Activated CD8-positive, alpha-beta T cell treated with anti-CD3 and anti-CD28 coated beads for 36 hours (primary cell): ENCODE measurements at places on chromosomes 12 and 14. TPM values are rescaled to one million over a fixed set of nuclear protein-coding genes. Genes with fewer than 3 reads are reported as not detected.

VIPAS39 gene
- 16.8 TPM for total RNA-seq

GRCh38 chr12:87847147-87847546 lies 182.1 kb downstream of the C12orf50 start:
- peaks cover 4% of the 10 kb centered on the region for H3K27me3 ChIP-seq
- DNase-seq, result no peak
- H3K36me3 ChIP-seq, result no peaks in the 10 kb centered on the region
- H3K4me1 ChIP-seq, result no peaks in the 10 kb centered on the region

- H3K4me3 ChIP-seq, result peak overlapping the region; percentile 86
- H3K36me3 ChIP-seq, result peaks cover 85% of the 10 kb centered on the region
- H3K27me3 ChIP-seq, result no peaks in the 10 kb centered on the region
Observed at GRCh38 chr12:47811072-47811396, 8.7 kb downstream of the HDAC7 start.

- DNase-seq, result peak; percentile 7
- peaks cover 5% of the 10 kb centered on the region for H3K4me1 ChIP-seq
- H3K27me3 ChIP-seq, result no peaks in the 10 kb centered on the region
- H3K4me3 ChIP-seq, result no peak overlapping the region
Observed at GRCh38 chr12:112473056-112473455, 54.3 kb downstream of the PTPN11 start.

GRCh38 chr12:27982385-27982784 lies 9.9 kb upstream of the PTHLH start:
- no peak overlapping the region for H3K27ac ChIP-seq
- no peak overlapping the region for H3K4me3 ChIP-seq
- no peaks in the 10 kb centered on the region for H3K4me1 ChIP-seq
- H3K36me3 ChIP-seq, result no peaks in the 10 kb centered on the region
- no peak for DNase-seq

GRCh38 chr14:92392711-92393110 lies 69.7 kb downstream of the SLC24A4 start:
- no peaks in the 10 kb centered on the region for H3K36me3 ChIP-seq
- no peak overlapping the region for H3K27ac ChIP-seq
- peaks cover 6% of the 10 kb centered on the region for H3K4me1 ChIP-seq

DNA sequence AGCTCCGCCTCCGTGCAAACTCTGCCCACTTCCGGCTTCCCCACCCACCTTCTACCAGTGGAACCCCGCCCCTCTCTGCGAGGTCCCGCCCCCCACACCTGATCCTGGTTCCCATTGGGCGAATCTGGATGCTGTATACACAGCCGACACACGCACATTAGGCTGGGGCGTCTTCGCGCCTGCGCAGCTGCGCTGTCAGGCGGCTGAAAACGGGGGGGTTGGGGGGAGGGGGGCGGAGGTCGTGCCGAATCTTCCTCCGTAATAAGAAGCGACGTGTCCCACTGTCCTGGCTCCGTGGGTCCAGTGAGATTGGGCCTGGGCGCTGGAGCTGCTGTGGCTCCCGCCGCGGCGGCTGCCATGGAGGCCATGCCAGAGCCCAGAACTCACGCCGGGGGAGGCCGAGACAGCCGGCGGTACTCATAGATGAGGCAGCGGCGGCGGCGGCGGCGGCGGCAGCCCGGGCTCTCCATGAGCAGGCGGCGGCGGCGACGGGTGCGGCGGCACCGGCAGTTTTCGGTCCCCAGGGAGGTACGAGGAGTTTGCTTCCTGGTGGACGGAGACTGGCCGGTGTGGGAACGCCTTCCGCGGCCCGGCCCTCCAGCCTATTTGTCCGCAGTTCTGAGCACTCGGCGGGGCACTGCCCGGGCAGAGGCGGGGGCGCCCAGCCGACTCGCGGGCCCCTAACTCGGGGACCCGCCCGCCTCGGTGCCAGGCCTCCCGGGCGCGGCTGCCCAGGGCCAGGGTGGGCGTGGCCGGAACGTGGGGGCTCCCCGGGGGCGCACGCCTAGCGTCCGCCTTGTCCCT lies 64.5 kb downstream of the KLHL28 start:
- H3K27me3 ChIP-seq, result no peaks in the 10 kb centered on the region
- peak overlapping the region; percentile 91 for H3K27ac ChIP-seq
- peak overlapping the region; percentile 82 for H3K4me3 ChIP-seq
- H3K4me1 ChIP-seq, result peaks cover 16% of the 10 kb centered on the region
- peak; percentile 99 for DNase-seq
